ENCODE measurements at places on chromosomes 4 and X.
A peak's percentile ranks its signal among the peaks of the same experiment; 100 is the strongest.

GRCh38 chrX:43958529-43958928, 14.7 kb downstream of the NDP start:
- DNase-seq: peak; percentile 71

- DNase-seq: no peak
Measured at GRCh38 chr4:15005474-15006115, 3.3 kb downstream of the CPEB2 start.

DNA sequence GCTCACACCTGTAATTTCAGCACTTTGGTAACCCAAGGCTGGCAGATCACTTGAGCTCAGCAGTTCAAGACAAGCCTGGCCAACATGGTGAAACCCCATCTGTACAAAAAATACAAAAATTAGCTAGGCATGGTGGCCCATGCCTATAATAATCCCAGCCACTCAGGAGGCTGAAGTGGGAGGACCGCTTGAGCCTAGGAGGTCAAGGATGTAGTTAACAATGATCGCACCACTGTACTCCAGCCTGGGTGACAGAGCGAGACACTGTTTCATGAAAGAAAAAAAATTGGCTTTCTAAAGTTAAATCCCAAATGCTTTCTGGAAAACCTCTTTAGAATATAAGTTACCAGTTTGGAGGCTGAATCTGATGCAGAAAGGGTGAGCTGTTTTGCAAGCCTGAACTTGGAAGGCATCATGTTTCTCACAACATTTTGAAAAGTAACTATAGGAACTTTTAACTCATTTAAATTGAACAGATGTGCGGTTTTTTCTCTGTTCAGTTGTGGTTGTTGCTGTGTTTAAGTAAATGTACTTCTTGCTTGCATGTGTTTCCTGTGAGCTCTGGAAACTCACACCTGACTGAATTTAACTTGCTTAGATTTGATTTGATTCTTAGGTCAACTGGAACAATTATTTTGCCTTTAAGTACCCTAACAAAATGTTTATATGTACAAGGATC, 39.8 kb upstream of the TMEM131L start:
- DNase-seq: no peak

- DNase-seq: peak; percentile 23
Measured at GRCh38 chrX:16445166-16445752, 204.7 kb upstream of the S100G start.

DNA sequence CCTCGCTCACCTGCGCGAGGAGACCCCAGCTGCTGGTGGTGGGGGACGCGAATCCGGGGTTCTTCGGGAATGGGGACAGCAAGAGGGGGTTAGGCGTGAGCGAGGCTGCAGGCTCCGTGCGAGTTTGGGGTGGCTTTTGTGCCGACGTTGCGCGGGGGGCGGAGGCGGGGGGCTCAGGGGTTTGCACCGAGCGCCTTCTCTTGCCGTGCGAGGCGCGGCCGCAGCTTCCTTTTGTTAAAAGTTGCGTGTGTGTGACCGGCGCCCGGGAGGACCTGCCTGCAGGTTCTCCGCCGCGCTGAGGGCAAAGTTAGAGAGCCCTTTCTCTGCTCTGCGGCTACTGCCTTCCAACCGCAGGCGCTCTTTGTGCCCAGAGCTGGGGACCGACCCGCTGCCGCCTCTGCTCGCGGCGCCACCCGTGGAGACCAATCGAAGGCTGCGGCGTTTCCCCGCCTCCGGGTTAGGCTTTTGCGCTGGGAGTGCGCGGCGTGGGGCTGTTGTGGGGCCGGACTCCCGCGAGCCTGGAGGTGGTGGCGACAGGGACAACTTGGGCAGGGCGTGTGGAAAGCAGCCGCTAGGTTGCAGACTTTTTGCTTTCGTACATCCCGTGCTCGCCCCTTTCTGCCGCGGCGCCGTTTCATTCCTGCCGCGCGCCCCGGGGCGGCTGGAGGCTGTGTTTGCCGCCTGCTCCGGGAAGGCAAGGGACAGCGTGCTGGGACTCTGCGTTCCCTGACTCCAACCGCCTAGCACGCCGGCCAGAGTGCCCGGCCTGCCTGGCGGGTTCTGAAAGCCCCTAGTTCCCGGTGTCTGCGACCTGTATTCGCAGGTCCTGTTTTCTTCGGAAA, 716 bp downstream of the KIT start:
- DNase-seq: peak; percentile 34

- peak; percentile 6 for DNase-seq
Measured at GRCh38 chrX:19721726-19722370, 165.6 kb downstream of the SH3KBP1 start.

- no peak for DNase-seq
Measured at GRCh38 chr4:59644765-59645164, 1555.4 kb upstream of the ADGRL3 start.

GRCh38 chrX:1207496-1208025, 4.9 kb downstream of the CRLF2 start:
- DNase-seq: no peak

DNA sequence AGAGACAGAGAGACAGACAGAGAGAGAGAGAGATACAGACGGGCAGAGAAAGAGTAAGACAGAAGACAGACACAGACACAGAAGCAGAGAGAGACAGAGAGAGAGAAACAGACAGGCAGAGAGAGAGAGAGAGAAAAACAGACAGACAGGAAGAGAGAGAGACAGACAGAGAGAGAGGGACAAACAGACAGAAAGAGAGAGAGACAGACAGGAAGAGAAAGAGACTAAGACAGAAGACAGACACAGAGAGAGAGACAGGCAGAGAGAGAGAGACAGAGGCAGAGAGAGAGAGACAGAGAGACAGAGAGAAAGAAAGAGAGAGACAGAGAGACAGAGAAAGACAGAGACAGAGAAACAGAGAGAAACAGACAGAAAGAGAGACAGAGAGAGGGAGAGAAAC, 27.2 kb upstream of the NAA11 start:
- no peak for DNase-seq

DNA sequence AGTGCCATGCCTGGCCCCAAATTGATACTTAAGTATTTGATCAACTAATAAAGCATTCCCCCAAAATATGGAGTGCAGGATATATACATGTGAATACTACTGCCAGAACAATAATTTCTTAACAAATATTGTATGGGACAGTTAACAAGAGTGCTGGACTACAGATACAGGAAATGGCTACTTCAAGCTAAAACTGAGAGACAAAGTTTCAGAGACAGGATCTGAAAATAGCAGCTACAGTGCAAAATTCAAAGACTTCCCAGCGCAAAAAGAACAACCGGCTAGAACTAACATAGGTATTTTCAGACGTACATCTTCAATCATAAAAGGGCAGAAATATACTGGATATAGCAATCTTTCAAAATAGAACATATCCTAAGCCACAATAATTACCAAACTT, 6.3 kb downstream of the ATRX start:
- no peak for DNase-seq

GRCh38 chr4:61511716-61512488, 311.8 kb downstream of the ADGRL3 start:
- DNase-seq: no peak

GRCh38 chr4:67884701-67885100, 899 bp upstream of the TMPRSS11D start:
- no peak for DNase-seq

GRCh38 chr4:5863461-5864113, 29.3 kb downstream of the CRMP1 start:
- DNase-seq: peak; percentile 87

DNA sequence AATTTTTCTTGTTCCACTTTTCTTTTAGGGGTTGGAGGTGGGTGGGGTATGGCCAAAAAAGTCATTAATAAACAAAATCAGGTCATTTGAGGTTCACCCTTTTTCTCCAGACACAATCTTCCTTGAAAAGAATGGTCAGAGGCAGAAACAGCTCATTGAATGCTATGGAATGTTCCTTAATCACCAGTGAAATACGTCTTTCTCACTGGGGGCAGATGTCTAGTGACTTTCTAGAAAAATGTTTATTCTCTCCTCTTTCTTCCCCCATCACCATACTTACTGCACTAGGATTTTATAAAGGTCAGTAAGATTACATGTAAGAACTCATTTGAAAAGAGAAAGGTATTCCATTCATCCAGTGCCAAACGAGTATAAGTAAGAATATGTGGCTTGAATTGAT, 44.5 kb downstream of the MGST2 start:
- DNase-seq: no peak

DNA sequence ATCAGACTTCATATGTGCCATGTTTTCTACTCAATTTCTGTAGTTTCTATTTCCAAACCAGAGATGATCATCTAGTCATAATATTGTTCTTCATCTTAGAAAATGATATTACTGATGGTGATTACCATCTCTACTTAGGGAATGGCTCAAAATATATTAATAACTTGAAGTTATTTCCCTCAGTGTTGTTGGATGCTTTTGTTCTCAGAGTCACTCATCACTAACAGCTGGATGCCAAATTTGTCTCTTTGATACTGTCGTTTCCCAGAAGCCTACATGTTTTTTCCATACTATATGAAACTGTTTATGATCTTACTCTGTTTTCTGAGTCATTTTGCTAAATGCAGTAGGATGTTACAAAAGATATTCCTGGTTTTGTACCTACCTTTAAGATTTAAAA, 8.9 kb downstream of the PGAM4 start:
- no peak for DNase-seq

- DNase-seq: no peak
Measured at GRCh38 chr4:118927974-118928373, 39.3 kb downstream of the SYNPO2 start.

- DNase-seq: no peak
Measured at GRCh38 chrX:1500701-1501624, 36.0 kb downstream of the P2RY8 start.

DNA sequence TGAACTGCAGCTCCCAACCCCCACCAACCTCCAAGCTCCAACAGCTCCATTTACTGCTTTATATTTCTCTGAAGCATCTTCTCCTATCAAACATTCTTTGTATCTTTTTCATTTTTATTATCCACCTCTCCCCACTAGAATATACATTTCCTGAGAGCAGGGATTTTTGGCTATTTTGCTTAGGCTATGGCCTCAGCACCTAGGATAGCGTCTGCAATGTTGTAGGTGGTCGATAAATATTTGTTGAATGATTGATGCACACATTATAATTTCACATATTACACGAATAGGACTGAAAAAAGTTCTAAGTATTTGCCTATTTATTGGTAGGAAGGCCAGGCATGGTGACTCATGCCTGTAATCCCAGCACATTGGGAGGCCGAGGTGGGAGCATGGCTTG, 658.7 kb upstream of the DIPK2B start:
- no peak for DNase-seq

DNA sequence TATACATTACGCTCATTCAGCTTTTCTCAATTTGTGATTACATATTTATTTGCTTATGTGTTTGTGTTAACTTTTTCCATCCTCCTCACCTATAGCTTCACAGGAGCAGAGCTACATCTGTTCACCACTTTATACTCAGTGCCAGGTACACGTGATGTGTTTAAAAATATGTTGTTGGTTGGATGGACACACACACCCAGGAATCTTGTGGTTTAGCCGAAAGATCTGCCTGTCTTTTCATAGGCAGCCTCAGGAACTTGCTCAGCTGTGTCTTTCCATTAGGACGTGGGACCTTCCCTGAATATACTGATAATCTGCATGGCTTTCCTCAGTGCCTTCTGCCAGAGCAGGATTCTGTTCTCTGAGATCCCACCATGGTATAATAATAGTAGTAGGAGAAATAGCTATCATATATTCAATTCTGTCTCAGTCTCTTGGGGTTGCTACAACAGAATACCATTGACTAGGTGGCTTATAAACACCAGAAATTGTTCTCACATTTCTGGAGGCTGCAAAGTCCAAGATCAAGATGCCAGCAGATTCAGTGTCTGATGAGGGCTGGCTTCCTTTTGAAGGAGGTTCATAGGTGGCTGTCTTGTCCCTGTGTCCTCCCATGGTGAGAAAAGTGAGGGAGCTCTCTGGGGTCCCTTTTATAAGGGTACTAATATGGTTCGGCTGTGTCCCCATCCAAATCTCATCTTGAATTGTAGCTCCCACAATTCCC, 50.0 kb upstream of the SOD3 start:
- DNase-seq: no peak

DNA sequence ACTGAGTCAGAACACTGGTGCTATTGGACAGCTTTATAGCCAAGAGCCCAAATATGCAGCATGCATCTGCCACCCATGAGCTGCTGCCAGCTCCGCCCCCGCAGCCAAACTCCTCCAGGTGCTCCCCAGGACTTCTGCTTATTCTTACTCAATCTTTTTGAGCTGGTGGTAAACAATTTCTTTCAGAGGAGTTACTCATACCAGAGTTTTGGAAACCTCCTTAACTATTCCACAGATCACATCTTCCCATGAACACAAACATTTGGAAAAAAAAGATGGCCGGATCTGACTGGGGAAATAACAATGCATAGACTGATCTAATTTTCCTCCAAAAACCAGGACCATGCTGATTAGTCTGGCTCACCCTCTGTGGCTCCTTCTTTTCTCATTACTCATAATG, 399.9 kb downstream of the GPM6A start:
- peak; percentile 45 for DNase-seq

DNA sequence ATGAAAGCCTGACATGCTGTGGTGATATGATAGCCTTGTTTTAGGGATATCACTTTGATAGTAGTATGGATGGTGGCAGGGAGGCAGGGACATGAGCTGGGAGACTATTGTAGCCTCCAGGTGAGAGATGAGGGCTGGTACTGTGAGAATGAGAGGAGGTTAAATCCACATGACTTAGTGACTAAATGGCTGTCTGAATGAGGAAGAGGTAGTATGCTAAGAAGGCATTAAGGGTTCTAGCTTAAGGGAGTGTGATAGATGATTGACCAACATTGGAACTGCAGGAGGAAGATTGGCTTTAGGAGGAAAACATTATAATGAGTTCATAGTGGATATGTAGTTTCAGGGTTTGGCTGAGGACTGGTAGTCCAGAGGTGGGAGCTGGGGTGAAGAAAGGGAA, 195.0 kb upstream of the ANK2 start:
- DNase-seq: no peak

GRCh38 chrX:39170464-39170863, 369.2 kb downstream of the MID1IP1 start:
- no peak for DNase-seq

GRCh38 chrX:12988797-12989196, 13.9 kb downstream of the TMSB4X start:
- DNase-seq: peak; percentile 58

- peak; percentile 52 for DNase-seq
Measured at GRCh38 chr4:105060628-105061027, 86.0 kb upstream of the TET2 start.

GRCh38 chrX:131735127-131735526, 191.3 kb downstream of the OR13H1 start:
- DNase-seq: no peak

DNA sequence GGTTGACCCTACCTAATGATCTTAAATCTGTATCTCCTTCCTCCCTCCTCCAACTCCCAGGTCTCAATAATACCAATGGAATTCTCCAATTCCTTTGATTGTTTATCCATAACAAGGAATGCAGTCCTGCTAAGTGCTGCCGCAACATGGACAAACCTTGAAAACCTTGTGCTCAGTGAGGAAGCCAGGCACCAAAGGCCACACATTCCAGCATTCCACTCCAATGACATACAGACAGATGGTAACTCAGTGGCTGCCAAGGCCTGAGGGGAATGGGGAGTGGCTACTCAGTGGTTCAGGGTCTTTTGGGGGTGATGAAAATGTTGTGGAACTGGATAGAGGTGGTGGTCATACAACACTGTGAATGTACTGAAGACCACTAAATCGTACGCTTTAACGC, 10.4 kb downstream of the HAUS7 start:
- DNase-seq: no peak
